Epithelial cell of prostate (primary cell): ENCODE measurements at places on chromosomes 12 and 14.

GRCh38 chr12:124456133-124456651, 111.2 kb downstream of the NCOR2 start:
- DNase-seq = no peak

DNA sequence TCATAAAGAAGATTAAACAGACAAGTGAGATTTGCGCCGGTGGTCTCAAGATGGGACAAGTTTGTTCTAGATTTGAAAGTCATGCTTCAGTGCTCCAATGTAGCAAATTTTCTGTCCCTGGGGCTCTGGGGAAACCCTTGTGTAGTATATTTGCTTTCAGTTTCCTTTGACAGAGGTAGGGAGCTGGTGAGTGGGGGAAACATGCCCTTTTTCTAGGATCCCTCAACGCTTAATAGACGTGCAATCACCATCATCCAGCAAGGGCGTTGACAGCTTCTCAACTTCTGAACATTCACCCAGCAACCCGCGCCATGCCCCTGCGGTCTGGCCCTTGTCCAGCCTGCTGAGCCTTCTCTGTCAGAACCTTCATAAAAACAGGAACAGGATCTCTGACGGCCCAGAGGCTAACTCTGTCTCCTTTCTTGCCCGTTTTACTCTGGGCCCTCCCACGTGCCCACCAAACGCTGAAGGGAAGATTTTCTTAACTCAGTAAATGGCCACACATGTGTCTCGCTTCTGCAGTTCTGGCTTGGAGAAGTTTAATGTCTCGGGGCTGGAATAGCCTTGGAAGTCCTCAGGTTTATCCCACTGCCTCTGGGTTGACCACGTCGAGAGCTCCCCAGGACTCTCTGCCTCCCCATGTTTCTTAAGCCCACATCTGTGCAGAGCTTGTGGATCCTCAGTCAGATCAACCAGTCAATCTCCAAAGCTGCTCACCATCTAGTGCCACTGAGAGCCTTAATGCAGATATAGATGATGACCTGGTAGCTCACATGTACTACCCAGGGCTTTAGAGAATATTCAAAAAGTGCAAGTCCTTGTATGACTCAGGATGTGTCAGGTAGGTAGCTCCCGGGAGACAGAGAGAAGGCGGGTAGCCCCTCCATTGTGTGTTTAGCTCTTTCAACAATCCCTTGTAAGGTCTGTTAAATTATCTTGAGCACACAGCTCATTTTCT, 58.1 kb upstream of the CCND2 start:
- DNase-seq = peak; percentile 60

DNA sequence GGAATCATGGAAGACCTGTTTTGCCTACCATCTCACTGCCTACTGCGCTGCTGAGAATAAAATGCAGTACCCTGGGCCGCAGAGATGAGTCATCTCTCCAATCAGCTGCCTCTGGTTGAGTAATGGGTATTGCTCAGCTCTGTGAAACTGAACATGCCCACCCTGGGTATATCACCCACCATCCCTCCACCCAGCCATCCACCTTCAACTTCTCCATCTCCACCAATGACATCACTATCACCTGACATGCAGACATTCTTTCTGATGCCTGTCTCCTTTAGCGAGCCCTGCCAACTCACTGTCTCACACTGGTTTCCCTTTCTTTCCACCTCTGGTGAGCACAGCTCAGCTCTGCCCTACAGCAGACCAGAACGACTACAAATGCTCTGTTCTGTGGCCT, 33.6 kb downstream of the E2F7 start:
- DNase-seq = peak; percentile 29

DNA sequence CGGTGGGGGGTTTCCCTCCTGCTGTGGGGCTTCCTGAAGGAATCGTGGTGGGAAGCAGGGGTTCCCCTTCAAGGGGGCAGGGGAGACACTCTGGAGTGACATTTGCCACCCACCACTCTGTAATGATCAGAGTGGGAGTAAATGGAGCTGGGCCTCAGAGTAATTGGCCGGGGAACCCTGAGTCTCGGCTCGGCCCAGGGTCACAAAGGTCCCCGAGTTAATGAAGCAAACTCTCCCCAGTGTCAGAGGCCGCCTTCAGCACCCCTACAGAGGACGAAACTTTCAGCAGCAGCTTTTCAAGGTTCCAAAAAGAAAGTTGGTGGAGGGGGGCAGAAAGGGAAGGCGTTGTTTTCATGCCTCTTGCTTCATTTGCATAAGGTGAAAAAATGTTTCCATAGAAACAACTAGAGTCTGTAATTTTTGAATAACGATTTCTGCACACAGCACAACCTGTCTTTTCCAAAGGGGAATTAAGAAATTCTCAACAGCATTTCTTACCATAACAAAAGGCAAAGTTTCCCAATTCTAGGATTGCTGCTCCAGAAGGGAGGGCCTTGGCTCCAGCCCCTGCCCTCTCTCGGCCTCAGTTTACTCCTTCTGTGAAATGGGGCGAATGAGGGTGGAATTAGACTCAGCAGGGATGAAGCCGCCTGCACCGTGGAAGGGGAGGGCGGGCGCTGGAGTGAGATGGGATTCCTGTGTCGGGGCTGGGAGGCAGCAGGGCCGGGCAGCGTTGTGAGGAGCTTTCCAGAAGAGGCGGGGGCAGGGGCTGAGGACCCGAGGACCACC, 67.0 kb upstream of the BEGAIN start:
- no peak for DNase-seq

DNA sequence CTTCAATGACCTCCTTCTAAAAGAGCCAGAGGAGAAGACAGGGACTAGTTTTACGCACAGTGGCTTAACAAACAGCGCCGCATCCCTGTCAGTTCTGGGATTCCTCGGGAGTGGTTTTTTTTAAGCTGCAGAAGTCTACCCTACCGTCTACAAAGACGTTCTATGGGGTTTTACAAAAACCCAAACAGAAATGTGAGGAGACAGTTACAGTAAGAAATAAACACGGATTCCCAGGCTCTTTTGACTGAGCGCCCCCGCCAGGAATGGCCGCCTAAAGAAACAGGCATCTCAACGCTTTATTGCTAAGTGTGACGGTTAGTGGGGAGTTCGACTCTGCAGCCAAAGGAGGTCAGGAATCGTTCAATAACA, 484 bp downstream of the ALKBH1 start:
- no peak for DNase-seq

DNA sequence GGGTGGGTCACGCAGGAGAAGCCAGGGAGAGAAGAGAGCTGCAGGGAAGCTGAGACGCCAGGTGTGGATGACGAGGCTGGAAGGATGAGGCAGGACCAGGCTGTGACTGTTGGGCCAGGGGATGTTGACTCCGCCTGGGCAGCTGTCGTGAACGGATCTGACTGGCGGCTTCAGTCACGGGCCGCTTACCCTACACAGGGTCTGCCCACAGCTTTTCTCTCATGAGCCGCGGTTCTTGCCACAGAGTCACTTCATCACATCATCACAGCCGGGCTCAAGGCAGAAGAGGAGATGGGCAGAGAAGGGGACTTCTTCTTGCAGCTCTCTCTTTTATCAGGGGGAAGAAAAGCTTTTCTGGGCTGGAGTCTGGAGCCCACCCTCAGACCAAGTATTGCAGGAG, 7.7 kb downstream of the CLBA1 start:
- DNase-seq = no peak

DNA sequence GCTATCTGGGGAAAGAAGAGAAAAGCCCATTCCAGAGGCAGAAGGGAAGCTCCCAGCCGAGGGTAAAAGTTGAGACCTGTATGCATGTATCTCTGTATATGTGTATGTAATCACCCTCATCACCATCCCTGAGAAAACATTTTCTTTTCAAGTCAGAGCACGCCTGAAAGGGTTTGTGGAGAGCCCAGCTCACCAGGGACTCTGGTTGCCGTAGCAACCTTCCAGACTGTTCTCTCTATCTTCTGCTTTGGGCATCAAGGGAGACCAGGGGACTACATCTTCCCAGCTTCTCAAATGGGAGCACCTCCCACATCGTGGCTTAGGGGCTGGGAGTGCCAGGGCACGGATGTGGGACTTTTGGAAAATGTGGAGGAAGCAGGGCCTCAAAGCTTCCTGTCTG, 93.5 kb downstream of the GALNT8 start:
- DNase-seq = peak; percentile 8

DNA sequence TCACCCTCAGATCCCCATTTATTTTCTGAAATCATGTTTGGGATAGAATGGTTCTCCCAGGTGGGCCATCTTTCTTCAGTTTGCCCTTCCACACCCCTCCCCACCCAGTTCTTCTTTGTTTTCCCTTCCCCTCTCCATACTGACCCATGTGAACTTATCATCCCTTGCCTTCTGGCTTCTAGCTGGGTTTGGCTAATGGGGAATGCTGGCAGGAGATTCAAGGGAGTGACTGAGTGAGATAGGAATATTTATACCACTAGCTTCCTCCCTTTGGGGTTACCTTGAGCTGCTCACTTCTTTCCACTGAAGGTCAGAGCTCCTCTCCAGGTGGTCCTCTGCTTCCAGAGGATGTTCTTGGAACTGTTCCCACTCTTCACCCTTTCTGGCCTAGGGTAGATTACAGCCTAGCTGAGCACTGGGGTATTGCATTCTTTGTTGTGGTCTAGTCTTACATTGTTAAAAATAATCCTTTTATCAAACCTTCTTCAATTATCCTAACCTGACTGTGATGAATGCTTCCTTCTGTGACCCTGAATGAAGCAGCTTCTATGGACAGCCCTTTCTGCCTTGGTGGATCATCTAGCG, 88.3 kb upstream of the ATP2B1 start:
- DNase-seq = no peak

DNA sequence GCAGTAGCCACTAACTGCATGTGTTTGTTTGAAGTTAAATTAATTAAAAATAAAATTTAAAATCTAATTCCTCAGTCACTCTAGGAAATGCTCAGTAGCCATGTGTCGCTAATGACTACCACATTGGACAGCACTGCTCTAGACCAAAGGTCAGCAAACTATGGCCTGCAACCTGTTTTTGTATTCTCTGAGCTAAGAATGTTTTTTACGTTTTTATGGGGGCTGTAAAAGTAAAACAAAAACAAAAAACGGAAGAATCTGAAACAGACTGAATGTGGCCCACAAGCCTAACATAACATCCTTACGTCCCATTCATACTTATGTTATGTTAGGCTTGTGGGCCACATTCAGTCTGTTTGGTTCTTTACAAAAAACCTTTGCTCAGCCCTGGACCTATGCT, 57.8 kb downstream of the LIN52 start:
- no peak for DNase-seq

DNA sequence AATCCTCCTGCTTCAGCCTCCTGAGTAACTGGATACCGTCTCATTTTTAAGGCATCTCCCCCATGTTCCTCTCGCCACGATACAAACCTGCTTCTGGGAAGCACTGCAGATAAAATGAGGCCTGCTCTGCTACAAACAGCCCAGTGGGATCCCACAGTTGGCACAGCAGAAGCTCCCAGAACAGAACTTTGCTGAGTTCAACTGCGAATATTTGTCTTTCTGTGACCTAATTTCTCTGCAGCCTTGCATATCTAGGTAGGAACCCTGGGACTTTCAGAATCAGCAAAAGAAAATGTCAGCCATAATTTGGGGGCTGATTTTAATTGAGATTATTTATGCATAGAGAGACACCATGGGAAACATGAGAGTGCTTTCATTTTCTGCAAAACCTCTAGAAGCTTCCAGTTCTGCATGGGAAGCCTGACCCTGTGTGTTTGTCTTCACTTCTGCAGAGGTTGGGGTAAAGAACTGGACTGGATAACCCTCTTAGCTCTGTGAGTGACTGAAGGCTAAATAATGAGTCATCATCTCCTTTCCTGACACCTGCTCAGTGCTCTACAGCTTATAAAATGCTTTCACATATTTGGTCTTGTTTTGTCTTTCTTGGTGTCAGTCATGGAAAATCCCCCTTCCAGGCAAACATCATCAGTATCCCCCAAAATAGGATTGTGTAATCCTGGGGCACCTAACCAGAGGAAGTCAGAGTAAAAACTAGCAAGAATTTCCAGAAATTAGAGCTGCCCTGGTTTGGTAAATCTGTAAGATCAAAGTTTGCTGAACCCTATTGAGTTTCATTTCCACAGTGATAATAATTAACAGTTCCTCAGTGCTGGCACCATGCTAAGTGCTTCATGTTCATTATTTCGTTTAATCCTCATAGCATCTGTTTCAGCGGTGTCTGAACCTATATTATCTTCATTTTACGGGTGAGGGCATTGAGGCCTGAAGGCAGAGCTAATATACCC, 185.8 kb downstream of the SLC15A4 start:
- DNase-seq = no peak

DNA sequence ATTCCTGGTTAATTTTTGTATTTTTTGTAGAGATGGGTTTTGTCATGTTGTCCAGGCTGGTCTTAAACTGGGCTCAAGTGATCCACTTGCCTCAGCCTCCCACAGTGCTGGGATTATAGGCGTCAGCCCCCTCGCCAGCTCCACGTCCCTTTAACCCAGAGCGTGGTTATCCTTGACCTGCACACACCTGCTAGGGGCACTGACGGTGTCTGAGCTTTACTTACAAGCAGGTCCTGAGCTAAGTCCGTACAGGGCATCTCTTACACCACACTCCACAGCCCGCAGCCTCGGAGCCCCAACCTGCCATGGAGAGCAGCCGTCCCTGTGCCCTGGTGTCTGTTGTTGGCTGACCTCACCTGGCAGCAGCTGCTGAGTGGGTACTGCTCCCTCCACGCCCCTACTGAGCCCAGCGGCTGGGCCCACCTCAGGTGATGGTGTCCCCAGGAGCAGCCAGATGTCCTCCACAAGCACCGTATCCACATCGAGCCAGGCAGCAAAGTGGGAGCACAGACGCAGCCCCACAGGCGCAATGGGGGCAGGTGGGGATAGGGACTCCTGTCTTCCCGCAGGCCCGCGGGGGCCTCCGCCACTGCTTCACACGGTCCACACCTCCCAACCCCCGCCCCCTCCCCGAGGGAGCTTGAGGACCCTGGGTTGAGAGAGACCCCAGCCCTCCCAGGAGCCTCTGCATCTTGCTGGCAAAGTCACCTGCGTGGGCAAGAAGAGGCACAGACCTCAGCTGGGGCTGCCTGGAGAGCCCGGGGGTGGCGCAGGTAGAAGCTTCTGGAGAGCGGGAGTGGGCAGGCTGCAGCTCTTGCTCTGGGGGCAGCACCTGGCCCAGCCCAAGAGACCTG, 325.4 kb upstream of the SFSWAP start:
- no peak for DNase-seq

DNA sequence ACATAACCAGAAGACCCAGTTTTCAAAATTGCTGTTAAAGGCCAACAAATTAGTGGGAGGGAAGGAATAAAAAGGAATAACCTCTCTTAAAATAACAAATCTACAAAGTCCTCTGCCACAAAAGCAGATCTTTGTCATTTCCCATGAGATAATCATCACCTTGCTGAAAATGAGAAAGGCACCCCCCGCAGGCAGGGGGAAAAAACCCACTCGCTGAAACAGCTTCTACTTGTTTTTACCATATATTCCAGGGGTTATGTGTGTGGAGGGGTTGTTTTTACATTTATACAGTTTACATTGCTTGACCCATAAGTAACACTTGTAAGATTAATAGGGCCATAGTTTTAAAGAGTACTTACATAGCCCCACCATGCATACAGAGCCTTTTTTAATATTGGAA, 131.0 kb downstream of the PRICKLE1 start:
- no peak for DNase-seq

- DNase-seq = no peak
Observed at GRCh38 chr12:68771223-68771925, 25.4 kb downstream of the SLC35E3 start.

DNA sequence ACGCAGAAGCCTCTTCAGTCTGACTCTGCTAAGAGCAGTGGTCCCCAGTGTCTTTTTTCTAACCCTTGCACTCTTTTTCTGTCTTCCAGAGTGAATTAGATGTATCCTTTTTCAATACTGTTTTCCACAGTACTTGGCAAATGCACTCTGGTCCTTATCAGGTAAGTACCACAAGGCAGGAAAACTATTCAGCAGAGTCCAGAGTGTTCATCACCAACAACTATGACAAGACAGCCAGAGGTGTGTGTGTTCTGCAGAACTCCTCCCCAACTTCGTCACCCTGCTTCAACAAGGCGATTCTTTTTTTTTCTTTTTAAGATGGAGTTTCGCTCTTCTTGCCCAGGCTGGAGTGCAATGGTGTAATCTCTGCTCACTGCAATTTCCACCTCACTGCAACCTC, 54.3 kb upstream of the STRN3 start:
- DNase-seq = no peak
